Left colon (tissue), 2 donors: ENCODE measurements at places on chromosomes 6 and 20.

GRCh38 chr6:43052842-43053544 lies 658 bp downstream of the CUL7 start:
- DNase-seq = peak; percentile 36

- DNase-seq = no peak
These were observed 60.0 kb upstream of the TNFAIP3 start for GRCh38 chr6:137806914-137807682.

GRCh38 chr6:107811591-107812218 lies 12.4 kb downstream of the SCML4 start:
- no peak for DNase-seq

- DNase-seq = peak; percentile 73
These were observed at the start of gene BTN3A1 for GRCh38 chr6:26401987-26402658. Gene BTN3A1, plus strand, starts transcription at chr6:26402275. Its CDS starts 3,289 bp downstream, at chr6:26405564.

- no peak for DNase-seq
These were observed 201.9 kb downstream of the PLCB4 start for GRCh38 chr20:9270831-9271230.
